ENCODE measurements at places on chromosomes 1 and 21. TPM values are rescaled to one million over a fixed set of nuclear protein-coding genes. Genes with fewer than 3 reads are reported as not detected.

FCER1G gene
- total RNA-seq: not detected

RAB42 gene
- total RNA-seq: 1.6 TPM

HIVEP3 gene
- total RNA-seq: 1.1 TPM

FAM151A gene
- not detected for total RNA-seq

NUF2 gene
- total RNA-seq: 1.2 TPM

RGS8 gene
- total RNA-seq: not detected

All from fibroblast of the aortic adventitia (primary cell).